M059J (cell line): ENCODE measurements at places on chromosomes 16 and 17. TPM values are rescaled to one million over a fixed set of nuclear protein-coding genes. Genes with fewer than 3 reads are reported as not detected.

The RAMP2 gene
- total RNA-seq: 0.49 and 1.0 TPM in 2 replicates

The TEX14 gene
- total RNA-seq: not detected in 2 replicates

The CCL16 gene
- not detected in 2 replicates for total RNA-seq

The SLC13A2 gene
- not detected in 2 replicates for total RNA-seq

The SOX15 gene
- not detected in 2 replicates for total RNA-seq

The SIRT7 gene
- total RNA-seq: 13.5 and 22.0 TPM in 2 replicates

The HOXB7 gene
- 20.0 and 23.3 TPM in 2 replicates for total RNA-seq

The GLIS2 gene
- total RNA-seq: 0.22 and 1.1 TPM in 2 replicates

The SLC38A8 gene
- 0.42 TPM in 1 of 2 replicates, not detected in the other for total RNA-seq

The SEZ6L2 gene
- 16.7 and 38.3 TPM in 2 replicates for total RNA-seq

The CDK5RAP3 gene
- 60.4 and 69.5 TPM in 2 replicates for total RNA-seq

The LGALS9 gene
- 96.1 and 113 TPM in 2 replicates for total RNA-seq

The KRTAP3-2 gene
- not detected in 2 replicates for total RNA-seq

The RAB11FIP4 gene
- 2.0 and 2.7 TPM in 2 replicates for total RNA-seq

The CACNG1 gene
- not detected in 2 replicates for total RNA-seq
